Uterine smooth muscle cell (primary cell): ENCODE measurements at places on chromosomes 16 and 17. TPM values are rescaled to one million over a fixed set of nuclear protein-coding genes. Genes with fewer than 3 reads are reported as not detected.

PPP4C gene
- total RNA-seq: 226 and 306 TPM in 2 replicates

MT1X gene
- total RNA-seq: 12.6 and 16.9 TPM in 2 replicates

CBFA2T3 gene
- total RNA-seq: not detected in 2 replicates

TBX21 gene
- 0.12 and 1.4 TPM in 2 replicates for total RNA-seq

CDR2L gene
- total RNA-seq: 11.7 and 14.8 TPM in 2 replicates

FN3KRP gene
- total RNA-seq: 21.4 and 35.5 TPM in 2 replicates

SEPTIN12 gene
- not detected in 2 replicates for total RNA-seq

CIITA gene
- total RNA-seq: under 0.01 and 0.22 TPM in 2 replicates

WNK4 gene
- total RNA-seq: 2.9 and 4.3 TPM in 2 replicates

NUP88 gene
- 96.6 and 184 TPM in 2 replicates for total RNA-seq

TMEM94 gene
- total RNA-seq: 36.4 and 38.3 TPM in 2 replicates

MAPT gene
- 0.33 and 0.75 TPM in 2 replicates for total RNA-seq

ERN1 gene
- 13.8 and 33.4 TPM in 2 replicates for total RNA-seq

PRAC1 gene
- not detected in 2 replicates for total RNA-seq
